ENCODE measurements at places on chromosomes 3 and 15.
A peak's percentile ranks its signal among the peaks of the same experiment; 100 is the strongest.

DNA sequence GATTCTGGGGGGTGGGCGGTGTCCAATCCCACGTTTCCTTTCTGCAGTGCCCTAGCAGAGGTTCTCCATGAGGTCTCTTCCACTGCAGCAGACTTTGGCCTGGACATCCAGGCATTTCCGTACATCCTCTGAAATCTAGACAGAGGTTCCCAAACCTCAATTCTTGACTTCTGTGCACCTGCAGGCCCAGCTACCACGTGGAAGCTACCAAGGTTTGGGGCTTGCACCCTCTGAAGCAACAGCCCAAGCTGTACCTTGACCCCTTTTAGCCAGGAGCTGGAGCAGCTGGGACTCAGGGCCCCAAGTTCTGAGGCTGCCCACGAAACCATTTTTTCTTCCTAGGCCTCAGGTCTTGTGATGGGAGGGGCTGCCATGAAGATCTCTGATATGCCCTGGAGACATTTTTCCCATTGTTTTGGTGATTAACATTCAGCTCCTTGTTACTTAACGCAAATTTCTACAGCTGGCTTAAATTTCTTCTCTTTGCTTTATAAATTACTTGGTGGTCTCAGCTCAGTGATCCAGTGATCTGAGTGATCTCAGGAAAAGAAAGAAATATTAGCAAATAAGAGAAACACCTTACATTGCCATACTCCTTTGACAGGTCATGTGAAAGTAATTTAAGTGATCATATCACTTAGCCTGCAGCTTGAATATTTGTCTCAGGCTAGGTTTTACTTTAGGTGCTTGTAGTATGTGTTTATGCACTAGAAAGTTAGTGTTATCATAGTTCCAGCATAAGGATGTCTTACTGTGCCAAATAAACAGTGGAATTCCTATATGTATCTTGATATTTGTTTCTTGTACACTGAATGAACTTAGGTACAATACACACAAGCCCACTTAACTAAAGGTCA, 3.0 kb downstream of the SNAP23 start:
- DNase-seq, result no peak

- DNase-seq, result no peak
These were observed 8.7 kb downstream of the FAH start for GRCh38 chr15:80161468-80162016.

DNA sequence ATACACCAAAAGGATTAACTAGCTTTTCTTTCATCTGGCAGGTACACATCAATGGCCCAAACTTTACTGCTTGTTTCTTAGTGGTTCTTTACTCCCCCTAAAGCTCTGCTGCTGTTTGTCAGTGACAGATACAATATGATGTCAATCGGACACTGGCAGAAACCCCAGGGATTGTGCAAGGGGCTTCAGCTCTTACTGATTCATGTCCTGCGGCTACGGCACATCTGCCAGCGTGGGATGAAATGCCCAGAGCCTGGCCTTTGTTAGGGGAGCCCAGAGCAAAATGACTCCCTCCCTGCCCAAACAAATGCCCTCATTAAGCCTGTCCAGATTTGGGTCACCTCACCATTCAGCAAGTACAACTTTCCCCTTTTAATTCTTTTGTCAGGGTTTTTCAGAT, 28.3 kb downstream of the SRP14 start:
- DNase-seq, result no peak

- DNase-seq, result no peak
These were observed 968 bp upstream of the TMEM266 start for GRCh38 chr15:76058714-76059319.

- DNase-seq, result no peak
These were observed 30.8 kb upstream of the SLC25A36 start for GRCh38 chr3:140910860-140911259.

- DNase-seq, result no peak
These were observed 17.1 kb downstream of the HEXA start for GRCh38 chr15:72358650-72359171.

DNA sequence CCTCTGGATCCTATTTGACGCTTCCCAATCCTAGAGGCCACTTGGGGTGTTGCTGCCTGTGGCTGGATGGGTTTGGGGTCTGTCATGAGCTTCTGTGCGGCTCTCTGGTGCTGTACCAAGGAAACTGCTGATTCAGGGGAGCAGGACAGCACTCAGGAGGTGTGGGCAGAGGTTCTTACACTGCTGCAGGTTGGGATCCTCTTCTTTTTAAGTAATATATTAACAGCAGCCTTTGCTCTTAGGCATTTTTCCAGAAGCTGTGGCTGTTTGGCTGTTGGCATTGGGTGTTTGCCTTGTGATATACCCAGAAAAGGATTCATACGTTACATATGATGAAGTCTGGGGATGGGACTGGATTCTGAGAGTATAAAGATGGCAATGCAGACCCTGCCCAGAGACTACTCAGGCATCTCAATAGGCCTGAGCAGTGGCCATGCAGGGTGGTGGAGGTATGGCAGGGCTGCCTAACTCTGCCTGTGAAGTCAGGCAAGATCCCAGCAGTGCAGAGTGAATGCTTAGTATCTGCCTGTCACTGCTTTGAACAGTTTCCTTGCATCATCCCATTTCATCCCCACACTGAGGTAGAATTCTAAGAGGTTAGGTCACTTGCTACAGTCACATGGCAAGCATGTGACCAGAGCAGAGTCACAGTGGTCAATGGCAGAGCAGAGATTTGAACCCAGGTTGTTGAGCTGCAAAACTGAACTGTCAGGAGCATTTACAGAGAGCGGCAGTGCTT, 3.9 kb downstream of the ABHD6 start:
- no peak for DNase-seq

- DNase-seq, result no peak
These were observed 16.7 kb downstream of the KAT2B start for GRCh38 chr3:20056725-20057611.

DNA sequence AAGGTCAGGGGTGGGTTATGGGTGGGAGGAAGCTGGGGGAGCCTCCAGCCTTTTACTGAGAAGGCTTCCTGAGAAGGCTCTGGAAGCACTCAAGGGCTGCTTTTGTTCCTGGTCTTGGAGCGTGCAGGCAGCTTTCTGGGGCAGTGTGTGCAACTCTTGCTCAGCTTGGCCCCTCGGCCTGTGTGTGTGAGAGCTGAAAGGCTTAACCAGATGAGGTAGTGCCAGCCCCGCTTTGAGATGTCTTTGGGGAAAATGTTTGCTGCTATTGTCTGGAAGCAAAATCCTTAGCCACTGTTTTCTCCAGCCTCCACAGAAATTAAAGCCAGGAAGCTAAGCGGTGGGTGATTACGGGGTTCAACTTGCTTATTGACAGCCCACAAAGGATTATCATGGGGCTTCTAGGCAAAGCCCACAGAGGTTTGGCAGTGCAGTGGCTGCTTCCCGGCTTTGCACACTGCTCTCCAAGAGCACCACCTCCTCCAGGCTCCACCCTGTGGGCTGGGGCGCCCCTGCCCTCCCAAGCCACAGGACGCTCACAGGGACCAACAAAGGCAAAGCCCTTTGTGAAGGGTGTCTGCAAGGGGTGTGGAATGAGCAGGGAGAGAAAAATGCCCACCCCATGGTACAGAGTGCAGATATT, 121.7 kb upstream of the TLE3 start:
- DNase-seq, result no peak

DNA sequence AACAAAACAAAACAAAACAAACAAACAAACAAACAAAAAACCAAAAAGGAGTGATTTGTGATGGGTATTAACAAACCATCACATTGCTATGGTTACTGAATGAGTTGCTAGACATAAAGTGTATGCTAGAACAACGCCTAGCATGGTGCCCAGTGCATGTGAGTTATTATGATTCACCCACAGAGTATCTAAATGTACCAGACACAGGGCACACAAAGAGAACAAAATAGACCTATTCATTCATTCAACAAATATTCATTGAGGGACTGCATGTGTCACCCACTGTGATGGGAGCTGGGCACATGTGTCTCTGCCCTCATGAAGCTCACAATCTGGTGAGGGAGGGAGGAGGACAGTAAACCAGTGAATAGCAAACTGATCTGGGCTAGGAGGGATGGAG, 11.6 kb upstream of the ACAN start:
- DNase-seq, result no peak

- no peak for DNase-seq
These were observed 15.9 kb upstream of the COPG1 start for GRCh38 chr3:129233538-129233937.

- DNase-seq, result no peak
These were observed 32.2 kb upstream of the MUC13 start for GRCh38 chr3:124966521-124967445.

DNA sequence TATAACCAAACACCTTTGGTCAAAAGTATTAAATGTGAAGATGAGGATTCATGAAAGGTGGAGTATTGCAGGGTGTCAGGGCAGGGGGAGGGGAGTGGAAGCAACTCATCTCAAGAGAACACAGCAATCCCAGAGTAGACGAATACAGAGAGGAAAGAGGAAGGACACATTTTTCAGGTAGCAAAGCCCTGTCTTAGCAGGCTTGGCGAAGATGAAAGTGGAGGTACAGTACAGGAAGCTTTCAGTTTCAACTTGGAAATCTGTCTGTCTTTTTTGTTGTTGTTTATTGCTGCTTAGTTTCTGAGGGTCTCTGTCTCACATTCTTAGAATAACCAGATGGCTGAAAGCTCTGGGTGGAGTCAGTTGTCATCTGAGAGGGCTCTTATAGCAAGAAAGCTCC, 80.8 kb upstream of the GPR149 start:
- no peak for DNase-seq

DNA sequence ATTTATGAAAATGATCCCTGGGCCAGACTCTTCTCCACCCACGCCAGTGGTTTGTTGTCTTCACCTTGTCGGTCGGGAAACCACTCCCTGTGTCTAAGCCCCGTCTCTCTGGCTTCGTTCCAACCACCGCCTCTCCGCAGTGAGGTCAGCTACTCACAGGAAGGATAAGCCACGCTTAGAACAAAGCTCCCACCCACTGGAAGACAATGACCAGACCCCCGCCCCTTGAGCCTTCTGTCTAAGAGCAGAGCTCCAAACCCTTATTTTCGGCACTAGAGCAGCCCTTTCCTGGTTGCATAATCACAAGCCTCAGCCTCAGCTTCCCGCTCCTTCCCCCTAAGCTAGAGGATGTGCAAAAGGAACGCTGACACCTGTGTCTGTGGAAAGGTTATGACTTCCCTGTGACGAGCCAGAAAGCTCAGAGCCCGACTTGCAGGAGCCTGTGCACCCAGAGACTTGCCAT, 114.9 kb upstream of the MEF2A start:
- peak; percentile 47 for DNase-seq

GRCh38 chr3:104614564-104614963, 752.1 kb upstream of the ALCAM start:
- no peak for DNase-seq

GRCh38 chr3:130905551-130905950, 11.7 kb downstream of the ATP2C1 start:
- DNase-seq, result no peak

GRCh38 chr3:32316976-32317375, 74.7 kb upstream of the CMTM7 start:
- DNase-seq, result no peak

- no peak for DNase-seq
These were observed 46.1 kb downstream of the CD47 start for GRCh38 chr3:108044699-108045098.

GRCh38 chr15:66714543-66714981, 12.5 kb downstream of the SMAD6 start:
- DNase-seq, result no peak

DNA sequence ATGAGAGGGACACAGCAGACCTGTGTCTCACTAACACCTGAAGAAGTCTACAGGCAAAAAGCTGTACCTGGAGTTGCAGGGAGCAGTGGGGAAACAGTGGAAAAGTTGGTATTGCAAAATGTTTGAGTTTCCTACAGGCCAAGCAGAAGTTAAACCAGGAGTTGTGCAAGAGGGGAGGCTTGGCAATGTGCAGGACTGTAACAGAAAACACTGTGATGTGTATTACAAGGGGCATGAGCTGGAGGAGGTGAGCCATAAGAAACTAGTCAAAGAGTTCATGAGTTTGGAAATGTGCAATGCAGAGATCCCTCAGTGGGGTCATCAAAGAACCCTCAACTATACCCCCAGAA, 47.1 kb upstream of the SERPINI2 start:
- no peak for DNase-seq

GRCh38 chr3:177362626-177363025, 165.3 kb upstream of the TBL1XR1 start:
- DNase-seq, result no peak

DNA sequence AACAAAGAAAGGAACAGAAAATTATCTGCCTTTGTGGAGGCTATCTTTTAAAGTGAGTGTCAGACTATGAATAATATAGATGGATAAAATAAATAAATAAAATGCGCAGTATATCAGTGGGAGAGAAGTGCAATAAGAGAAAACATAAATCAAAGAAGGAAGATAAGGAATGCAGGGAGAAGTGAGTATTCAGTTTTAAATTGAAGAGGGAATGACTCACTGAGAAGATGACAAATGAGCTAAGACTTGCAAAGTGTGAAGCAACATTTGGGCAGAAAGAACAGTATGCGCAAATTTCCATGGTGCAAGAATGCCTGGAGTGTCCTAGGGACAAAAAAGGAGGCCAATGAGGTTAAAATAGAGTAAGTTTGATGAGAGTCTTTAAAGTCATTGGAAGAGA, 1300.1 kb upstream of the ALCAM start:
- no peak for DNase-seq

DNA sequence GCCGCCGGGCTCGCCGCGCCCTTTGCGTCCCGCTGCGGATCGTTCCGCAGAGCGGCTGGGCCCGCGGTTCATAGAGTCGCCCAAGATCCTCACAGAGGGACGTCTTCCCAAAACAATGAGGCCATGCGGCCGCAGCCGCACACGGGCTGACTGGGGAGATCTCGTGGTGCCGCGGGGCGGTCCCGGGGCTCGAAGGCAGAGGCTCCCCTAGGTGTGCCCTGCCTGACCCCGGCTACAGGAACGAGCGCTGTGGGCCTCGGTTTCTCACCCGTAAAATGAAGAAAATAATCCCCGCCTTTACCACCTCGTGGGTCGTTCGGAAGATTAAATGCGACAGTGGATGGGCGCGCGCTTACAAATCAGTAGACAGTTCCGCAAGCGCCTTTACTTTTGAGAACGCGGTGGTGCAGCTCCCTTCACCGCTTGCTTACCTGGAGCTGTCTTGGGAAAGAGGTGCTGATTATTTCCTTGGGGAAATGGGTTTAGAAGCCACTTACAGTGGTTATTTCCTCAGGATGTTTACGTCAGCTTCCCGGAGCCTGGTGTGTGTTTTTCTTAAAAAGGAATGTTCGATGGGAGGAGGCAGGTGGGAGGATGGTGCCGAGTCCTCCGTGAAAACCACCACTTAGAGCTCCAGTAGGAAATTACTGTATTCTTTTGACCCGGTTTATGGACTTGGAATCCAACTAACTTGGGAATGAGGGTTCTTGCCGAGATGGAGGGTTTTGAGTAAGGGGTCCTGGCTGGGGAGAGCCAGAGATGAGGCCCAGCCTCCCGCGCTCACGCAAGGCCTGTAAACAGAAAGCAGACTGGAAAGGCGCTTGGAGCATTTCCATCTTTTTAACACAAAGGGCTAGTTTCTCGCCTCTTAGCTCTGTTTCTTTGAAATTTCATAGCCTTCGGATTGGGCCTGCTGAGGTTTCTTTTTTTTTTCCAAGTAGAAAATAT, 1.9 kb upstream of the MEX3B start:
- DNase-seq, result peak; percentile 9

Measured in activated gamma-delta T cell treated with Interleukin-2 at 50 U/mL for 16 hours (primary cell).